ENCODE measurements at places on chromosomes 6 and 20.

DNA sequence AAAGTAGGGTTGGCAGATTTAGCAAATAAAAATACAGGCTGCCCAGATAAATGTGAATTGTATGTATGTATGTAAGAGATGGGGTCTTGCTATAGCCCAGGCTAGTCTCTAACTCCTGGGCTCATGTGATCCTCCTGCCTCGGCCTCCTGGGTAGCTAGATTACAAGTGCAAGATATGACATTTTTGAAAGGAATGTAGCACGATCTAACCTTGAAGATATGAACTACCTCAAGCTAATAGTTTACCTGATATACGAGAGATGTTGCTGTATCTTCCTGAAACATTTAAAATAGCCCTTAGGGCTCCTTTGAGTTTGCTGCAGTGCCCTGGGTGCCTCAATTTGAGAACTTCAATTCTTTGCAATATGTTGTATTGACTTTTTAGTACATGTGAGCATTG lies 42.1 kb downstream of the AFG1L start:
- DNase-seq: no peak

GRCh38 chr20:37980383-37980782 lies 52.9 kb downstream of the TTI1 start:
- DNase-seq: no peak

GRCh38 chr20:9626357-9626756 lies 112.0 kb downstream of the LAMP5 start:
- no peak for DNase-seq

- DNase-seq: no peak
Observed at GRCh38 chr20:12068121-12068520, 150.4 kb downstream of the BTBD3 start.

DNA sequence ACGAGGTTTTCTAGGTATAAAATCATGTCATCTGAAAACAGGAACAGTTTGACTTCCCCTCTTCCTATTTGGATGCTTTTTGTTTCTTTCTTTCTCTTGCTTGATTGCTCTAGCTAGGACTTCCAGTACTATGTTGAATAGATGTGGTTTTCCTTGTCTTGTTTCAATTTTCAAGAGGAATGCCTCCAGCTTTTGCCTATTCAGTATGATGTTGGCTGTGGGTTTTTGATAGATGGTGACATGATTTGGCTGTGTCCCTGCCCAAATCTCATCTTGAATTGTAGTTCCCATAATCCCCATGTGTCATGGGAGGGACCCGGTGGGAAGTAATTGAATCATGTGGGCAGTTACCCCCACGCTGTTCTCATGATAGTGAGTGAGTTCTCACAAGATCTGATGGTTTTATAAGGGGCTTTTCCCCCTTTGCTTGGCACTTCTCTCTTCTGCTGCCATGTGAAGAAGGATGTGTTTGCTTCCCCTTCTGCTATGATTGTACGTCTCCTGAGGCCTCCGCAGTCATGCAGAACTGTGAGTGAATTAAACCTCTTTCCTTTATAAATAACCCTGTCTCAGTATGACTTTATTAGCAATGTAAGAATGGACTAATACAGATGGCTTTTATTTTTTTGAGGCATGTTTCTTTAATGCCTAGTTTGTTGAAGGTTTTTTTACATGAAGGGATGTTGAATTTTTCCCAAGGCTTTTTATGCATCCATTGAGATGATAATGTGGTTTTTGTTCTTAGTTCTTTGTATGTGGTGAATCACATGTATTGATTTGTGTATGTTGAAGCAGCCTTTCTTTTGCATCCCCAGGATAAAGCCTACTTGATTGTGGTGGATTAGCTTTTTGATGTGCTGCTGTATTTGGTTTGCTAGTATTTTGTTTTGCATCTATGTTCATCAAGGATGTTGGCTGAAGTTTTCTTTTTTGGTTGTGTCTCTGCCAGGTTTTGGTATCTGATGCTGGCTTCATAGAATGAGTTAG lies 239.1 kb downstream of the THBS2 start:
- DNase-seq: no peak

DNA sequence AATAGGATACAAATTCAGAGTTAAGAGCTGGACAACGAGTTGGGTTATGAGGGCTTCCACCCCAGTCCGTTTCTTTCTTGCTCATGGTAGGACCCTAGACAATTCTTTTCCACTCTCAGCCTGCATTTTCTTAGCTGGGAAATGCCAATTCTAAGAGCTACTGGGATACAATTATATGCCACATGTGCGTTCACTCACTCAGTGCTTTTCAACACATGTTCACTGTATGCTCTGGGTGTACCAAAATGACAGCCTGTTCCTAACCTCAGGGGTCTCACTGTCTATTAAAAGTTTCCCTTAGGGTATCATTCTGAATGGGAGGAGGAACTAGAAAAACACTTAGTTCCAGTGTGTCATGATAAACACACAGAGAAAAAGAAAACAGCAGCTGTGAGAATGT lies 505 bp upstream of the DEFB115 start:
- no peak for DNase-seq

- no peak for DNase-seq
Observed at GRCh38 chr20:10511170-10511508, 76.0 kb downstream of the SLX4IP start.

GRCh38 chr6:34130862-34131261 lies 15.0 kb downstream of the GRM4 start:
- no peak for DNase-seq

GRCh38 chr20:3697588-3698305 lies 14.7 kb downstream of the SIGLEC1 start:
- no peak for DNase-seq

DNA sequence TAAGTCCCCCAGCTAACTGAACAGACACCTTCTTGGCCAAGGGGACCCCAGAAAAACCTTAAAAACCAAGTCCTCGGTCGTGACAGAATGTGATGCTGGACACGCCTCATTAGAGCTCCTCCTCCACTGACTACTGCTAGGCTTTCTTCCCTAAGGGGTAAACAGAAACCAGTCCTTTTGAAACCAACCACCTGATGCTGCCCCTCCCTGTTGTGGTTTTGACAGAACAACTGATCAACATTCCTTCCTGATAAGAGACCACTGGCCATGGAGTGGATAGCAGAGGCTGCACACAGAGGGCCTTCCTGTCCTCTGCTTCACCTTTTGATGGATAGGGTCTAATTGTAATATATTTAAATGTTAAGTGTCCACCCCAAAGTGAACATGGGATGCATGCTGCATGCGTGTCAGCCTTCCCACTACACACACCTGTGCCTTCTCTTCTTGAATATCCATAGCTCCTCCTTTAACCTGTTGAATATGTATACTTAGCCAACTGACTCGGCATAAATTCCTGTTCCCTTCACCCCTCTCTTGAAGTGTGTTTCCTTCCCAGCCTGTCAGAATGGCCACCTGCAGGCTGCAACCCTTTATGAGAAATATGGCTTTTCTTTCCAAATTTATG lies 27.9 kb upstream of the SLC2A12 start:
- no peak for DNase-seq

DNA sequence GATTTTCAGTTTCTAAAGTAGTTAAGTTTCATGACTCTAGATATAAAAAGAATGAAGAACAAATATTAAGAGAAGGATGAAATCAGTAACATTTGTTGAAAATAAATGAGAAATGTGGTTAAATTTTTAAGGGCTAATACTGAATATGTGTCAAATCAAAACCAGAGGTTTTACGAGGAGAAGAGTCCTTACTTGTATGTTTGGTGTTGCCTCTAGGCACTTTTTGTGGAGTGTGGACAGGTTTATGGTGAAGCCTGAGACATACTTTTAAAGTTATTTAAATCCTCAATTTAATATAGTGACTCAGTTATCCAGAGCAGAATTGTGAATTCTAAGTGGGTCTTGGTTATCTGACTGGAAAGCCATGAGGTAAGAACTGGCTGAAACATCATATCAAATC lies 68.7 kb downstream of the COL19A1 start:
- no peak for DNase-seq

- DNase-seq: no peak
Observed at GRCh38 chr20:17500271-17500670, 30.9 kb downstream of the BFSP1 start.

DNA sequence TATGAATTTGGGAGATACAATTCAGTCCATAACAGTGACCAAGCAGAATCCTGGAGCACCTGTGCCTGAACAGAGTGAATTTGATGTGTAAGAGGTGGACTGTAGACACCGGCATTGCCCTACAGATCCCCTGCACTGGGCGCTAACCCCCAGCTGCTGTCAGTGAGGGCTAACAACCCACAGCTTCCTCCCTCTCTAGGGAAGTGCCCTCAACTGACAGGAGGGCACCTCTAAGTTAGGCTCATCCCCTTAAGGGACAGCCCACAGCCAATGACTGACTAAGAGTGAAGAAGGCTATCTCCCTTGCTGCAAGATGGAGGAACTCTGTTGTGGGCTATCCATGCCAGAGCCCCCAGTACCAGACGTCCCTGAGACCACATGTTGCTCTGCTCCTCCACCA lies 15.3 kb upstream of the BPIFB1 start:
- DNase-seq: no peak

- DNase-seq: no peak
Observed at GRCh38 chr6:8821981-8822381, 386.6 kb upstream of the SLC35B3 start.

GRCh38 chr6:4732691-4733315 lies 43.4 kb upstream of the CDYL start:
- DNase-seq: no peak

- DNase-seq: no peak
Observed at GRCh38 chr20:20318365-20319161, 49.3 kb upstream of the INSM1 start.

GRCh38 chr6:11682561-11682975 lies 96.0 kb downstream of the ADTRP start:
- DNase-seq: no peak

- no peak for DNase-seq
Observed at GRCh38 chr6:90098001-90098531, 198.6 kb downstream of the BACH2 start.

DNA sequence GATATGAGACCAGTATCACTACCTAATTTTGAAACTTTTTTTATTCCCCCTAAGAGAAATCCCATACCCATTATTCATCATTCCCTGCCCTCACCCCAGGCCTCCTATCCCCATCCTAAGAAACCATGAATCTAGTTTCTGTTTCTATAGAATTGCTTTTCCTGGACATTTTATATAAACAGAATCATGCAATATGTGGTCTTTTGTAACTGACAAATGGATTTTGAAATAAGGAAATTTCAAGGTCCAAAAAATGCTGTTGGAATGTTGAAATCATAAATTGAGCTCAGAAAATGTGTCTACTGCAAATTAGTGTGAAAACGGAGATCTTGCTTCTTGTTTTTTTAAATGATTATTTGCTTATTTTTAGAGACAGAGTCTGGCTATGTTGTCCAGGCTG lies 25.1 kb downstream of the RNF217 start:
- DNase-seq: no peak

- no peak for DNase-seq
Observed at GRCh38 chr6:35742842-35743241, 6.0 kb downstream of the ARMC12 start.

DNA sequence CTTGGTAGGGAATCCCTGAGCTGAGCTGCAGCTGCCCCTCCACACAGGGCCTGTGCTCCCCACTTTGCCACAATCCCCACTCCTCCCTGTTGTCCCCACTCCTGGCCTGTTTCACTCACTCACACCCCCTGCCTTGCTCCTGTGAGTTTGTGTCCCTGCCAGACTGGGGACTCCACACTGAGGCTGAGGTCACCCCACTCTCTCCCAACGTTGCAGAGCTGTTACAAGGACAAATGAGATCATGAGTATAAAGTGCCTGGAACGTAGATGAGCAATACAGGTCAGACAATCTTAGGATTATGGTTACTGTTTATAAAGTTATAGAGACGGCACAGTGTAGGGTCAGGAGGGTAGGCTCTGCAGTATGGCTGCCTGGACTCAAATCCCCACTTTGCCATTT lies 426.0 kb upstream of the SULF2 start:
- DNase-seq: no peak

GRCh38 chr6:49531774-49532569 lies 18.5 kb upstream of the C6orf141 start:
- DNase-seq: no peak

DNA sequence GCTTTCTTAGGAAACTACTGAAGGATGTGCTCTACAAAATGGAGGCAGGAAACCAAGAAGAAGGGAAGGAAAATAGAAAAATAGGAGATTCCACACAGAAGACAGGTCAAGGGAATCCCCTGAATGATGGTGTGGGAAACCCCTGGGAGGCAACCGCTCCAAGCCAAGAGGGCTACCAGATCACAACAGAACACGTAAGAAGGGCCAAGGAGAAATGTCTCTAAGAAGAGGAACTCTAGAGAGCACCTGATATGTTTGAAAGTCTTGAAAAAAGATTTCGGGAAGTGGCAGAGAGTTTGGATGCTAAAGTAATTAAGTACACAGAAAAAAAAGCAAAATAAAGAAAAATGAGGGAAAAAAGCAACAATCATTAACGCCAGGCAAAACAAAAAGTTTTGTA lies 7.1 kb downstream of the KIF13A start:
- DNase-seq: no peak

DNA sequence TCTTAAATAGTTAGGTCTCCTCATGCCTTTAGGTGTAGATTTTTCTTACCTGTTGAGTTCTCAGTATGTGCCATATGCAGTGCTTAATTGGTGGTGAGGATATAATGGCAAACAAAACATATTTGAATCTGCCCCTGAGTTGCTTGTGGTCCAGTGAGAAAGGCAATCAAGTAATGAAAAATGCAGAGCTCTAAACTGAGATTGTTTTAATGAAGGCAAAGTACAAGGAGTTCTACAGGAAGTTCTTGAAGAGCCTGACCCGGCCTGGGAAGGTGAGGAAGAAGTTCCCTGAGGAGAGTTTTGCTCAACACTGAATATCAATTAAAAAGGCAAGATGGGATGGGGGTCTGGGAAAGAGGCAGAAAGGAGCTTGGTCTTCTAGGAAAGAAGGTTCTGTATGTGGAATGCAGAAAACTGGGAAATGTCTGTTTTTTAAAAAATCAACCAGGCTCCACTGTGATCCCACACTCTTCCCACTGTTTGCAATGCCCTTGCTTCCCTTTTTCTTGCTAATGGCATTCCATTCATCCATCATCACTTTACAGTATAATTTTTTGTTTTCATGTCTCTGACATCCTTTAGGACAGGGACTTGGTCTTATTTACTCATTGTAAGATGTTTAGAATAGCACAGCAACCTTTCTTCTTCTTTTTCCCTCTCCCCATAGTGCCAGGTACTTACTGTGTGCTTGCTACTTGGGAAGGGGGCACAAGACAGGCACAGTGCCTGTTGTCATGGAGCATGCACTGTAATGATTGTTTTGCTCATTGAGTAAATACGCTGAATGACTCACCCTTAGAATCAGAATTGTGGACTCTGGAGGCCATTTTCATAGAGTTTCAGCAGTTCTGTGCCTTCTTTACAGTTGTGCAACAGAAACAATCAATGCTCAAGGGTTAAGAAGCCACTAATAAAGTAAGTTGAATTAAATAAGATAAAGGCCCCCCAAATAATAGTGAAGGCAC lies 64.3 kb downstream of the ANKS1A start:
- no peak for DNase-seq

GRCh38 chr20:33793011-33793931 lies 17.9 kb upstream of the CHMP4B start:
- no peak for DNase-seq

DNA sequence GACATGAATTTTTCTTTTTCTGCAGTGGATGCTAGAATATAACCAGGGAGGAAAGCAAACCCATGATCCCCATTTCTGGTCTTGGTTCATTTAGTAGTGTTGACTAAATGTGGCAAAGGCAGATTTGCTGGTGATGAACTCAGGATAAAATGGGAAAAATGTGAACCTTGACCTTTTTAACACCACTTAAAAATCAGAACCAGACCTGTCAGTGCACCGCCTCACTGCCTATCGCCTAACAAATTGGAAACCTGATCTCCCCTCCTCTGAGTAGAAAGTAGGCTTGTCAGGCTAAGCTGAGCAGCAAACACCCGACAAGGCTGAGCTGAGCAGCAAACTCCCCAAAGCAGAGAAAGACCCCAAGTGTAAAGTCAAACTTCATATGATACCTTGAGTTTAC lies 254.8 kb downstream of the FOXC1 start:
- no peak for DNase-seq

Data from activated CD8-positive, alpha-beta memory T cell treated with anti-CD3 and anti-CD28 coated beads for 48 hours (primary cell).